ENCODE measurements at places on chromosomes 5 and 9.
A peak's percentile ranks its signal among the peaks of the same experiment; 100 is the strongest.

GRCh38 chr5:39062530-39062929 is 11.7 kb downstream of the RICTOR start:
- DNase-seq: no peak

GRCh38 chr5:6475626-6476312 is 27.1 kb downstream of the UBE2QL1 start:
- no peak for DNase-seq

DNA sequence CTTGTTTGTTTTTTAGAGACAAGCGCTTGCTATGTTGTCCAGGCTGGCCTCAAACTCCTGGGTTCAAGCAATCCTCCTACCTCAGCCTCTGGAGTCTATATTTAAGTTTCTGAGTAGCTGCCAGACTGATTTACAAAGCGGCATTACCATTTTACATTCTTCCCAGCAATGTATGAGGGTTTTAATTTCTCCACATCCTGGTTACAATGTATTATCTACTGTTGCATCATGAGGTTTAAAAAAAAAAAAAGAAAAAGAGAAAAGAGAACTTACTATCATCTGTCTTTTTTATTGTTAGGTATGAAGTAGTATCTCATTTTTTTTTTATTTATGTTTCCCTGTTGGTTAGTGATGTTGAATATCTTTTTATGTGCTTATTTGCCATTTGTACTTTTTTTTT is 18.9 kb upstream of the CLINT1 start:
- DNase-seq: peak; percentile 24

DNA sequence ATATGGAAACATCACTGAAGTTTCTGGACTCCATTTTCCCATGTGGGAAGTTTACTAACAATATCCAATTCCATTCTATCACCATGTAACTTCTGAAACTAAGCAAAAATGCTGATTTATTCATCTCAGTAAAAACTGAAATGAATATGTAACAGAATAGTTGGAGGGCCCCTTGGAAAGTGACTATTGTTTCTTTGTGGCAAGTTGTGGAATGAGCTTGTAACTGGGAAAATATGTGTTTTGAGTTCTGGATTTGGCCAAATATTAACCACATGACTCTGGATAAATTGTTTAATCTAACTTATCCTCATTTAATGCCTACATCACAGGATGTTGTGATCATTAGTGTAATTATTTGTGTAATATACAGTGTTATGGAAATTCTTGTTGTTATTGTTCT is 619.3 kb downstream of the TLE4 start:
- DNase-seq: no peak

- no peak for DNase-seq
Observed at GRCh38 chr9:20744036-20744630, 60.1 kb downstream of the FOCAD start.

DNA sequence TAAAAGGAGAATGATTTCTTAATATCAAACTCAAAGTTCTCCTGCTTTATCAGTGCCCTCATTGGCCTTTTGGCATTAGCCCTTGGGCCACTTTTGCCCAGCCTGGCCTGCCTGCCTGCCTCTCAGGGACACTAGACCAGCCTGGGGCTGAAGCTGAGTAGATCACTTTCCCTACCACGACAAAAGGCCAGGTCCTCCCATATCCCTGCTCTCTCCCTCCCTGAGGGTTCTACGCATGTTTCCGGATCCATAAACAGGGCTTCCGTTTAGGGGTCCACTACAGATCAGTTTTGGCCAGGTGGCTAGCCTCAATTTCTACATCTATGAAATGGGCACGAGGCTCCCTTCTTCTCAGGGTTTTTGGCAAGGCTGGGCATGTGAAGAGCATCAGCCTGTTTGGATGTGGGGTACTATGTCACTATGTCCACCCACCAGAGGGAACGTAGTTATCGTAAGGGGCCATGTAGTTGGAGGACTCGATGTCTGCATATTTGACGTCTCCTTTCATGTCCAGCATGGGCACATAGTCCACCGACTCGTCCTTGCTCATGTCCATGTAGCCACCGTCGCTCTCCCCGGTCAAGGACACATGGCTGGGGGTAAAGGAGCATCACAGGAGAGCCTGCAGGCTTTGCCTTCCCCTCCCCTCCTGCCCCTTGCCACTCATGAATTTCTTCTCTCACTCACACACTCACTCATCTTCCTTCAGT is 34.0 kb downstream of the PDGFRB start:
- no peak for DNase-seq

DNA sequence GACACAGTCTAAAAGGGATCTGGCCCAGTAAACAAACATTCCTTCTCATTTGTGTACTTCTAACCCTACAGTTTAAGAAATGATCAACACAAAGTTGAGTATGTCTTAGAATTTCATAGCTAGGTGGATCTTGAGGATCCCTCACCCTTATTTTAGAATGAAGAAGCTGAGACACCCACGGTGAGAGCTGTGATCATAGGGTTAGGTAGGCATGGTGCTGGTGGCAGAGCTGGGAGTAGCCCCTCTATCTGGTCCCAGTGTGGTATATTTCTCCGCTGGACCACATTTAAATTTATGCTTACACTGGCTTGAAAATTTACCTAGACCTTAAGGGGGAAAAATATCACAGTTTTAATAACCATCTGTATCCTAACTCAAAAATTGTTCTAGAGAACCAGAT is 39.8 kb downstream of the UGCG start:
- DNase-seq: no peak

GRCh38 chr9:32344551-32345182 is 39.8 kb upstream of the ACO1 start:
- no peak for DNase-seq

DNA sequence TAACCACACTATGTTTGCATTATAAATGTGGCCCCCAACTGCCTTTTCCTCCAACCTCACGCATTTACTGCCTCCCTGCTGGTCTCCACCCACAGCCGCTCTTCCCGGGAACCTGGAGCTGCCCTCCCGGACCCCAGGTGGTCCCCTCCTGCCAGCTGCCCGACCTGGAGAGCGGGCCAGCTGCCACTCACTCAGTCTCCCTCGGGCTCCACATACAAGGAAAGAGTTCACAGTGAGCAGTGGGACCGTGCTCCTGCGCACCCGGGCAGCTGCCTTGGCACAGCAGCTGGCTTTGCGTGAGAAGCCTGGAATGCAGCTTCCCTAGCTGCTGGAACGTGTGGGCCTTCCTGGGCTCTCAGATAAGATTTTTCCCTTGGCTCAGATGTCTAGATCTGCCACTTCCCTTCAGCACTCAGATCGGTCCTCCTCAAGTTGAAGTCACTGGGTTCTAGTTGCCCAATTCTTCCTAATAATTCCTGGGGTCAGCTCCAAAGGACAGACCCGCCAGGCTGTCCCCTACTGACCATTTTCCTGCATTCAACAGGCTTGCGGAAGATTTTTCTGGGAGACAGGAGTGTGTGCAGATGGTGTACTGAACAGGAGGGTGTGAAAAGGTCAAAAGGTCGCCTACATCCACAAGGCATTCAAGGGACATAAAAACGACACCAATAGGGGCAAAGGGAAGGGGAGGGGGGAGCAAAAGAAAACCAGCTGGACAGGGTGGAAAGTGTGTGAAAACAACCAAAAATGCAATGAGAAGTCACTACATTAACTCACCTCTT is 69.1 kb downstream of the MYO10 start:
- DNase-seq: no peak

- no peak for DNase-seq
Observed at GRCh38 chr5:132758451-132758850, 11.2 kb downstream of the CCNI2 start.

DNA sequence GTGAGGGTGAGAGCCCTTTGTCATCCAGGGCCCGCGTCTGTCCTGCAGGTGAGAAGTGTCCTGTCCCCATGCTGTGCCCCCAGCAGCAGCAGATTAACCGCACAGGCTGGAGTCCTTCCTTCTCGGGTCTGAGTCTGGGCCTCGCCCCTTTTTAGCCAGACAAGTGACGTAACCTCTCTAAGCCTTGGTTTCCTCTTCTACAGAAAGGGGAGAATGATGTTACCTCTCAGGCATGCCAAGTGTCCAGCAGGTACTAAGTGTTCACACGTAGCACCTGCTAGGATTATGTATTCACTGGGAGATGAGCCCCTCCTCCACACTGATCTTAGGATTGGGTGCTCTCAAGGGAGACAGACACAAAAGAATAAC is 6.9 kb downstream of the NEURL1B start:
- DNase-seq: no peak

DNA sequence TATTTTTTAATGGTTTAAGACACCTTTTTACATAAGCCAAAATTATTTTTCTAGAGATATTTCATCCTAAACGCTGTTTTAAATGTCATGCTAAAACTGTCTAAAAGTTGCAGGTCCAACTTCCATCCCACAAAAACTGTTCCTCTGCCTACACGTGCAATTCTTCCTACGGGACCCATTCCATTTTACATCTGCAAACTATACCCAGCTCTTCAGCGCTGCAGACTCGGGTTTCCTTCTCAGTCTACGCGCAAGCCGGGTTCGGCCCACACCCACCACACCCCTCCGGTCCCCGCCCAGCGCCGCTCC is 8.7 kb downstream of the RANBP6 start:
- DNase-seq: no peak

DNA sequence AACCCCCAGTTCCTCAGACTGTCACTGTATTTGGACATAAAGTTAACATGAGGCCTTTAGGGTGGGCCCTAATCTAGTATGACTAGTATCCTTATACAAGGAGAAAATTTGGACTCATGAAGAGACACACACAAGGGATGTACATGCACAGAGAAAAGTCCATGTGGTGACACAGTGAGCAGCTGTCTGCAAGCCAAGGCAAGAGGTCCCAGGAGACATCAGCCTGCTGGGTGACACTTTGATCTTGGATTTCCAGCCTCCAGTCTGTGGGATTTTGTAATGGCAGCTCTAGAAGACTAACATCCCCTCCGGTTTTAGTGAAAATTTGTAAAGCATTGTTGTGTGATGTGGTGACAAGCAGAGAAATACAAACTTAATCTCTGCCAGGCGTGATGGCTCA is 66.1 kb downstream of the RAI14 start:
- DNase-seq: no peak

DNA sequence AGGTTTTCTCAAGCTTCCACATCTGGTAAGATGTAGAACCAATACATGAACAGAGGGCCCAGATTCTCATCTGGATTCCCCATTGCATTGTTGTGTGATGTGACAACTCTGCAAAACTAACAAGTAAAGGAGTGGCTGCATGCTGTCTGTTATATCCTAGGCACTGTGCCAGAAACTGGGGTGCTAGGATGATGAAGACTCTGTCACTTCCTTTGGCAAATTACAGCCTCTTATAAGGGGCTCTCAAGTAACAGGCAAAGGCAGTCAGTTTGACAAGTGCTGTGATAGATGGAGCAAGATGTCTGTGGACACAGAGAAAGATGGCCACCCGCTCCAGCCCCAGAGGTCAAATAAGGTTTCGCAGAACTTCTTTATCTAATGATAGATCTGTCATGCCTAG is 115.7 kb downstream of the PAPPA start:
- no peak for DNase-seq

DNA sequence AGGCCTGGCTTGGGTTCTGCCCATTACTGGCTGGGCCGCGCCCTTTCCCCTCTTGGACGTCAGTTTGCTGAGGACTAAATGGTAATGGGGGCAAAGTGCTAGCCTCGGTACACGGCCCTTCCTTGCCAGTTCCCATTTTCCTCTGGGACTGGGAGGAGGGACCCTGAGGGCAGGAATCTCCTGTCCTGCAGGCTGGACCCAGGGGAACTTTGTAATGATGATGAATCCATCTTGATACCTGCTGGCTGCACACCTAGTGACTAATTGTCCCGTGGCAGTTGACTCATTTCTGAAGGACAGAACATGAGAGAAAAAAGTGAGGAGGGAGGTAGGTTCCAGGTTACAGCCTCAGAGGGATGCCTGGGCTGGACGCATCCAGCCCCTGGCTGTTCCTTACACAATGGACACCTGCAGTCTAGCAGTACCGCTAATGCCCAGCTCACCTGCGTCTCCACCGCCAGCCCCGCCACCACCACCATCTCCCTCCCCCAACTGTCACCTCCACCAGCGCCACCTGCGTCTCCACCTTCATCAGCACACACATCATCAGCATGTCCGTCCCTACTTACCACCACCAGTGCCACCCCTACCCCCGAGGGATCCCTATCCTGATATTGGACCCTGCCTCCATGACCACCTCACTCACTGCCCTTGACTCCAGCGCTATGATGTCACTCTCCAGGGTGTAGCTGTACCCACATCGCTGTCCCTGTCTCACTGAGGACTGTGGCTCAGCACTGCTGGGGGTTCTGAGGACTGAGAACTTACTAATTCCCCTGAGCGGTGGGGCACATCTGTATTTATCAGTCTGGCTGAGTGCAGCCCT is 4.3 kb downstream of the CDHR2 start:
- DNase-seq: no peak

DNA sequence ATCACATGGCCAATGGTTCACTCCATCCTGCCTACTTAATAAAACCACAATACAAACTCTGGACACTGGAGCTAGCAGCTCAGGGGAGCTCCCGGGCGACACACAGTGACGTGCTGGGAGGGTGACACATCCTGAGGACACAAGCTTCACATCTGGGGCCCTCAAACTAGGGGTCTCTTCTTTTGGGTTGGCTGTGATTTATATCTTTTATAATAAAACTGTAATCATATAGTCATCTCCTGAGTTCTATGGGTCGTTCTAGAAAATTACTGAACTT is 12.1 kb upstream of the MAPK9 start:
- no peak for DNase-seq

Data from OCI-LY7 (cell line).